ENCODE measurements at places on chromosomes 6 and 20. TPM values are rescaled to one million over a fixed set of nuclear protein-coding genes. Genes with fewer than 3 reads are reported as not detected.

DNA sequence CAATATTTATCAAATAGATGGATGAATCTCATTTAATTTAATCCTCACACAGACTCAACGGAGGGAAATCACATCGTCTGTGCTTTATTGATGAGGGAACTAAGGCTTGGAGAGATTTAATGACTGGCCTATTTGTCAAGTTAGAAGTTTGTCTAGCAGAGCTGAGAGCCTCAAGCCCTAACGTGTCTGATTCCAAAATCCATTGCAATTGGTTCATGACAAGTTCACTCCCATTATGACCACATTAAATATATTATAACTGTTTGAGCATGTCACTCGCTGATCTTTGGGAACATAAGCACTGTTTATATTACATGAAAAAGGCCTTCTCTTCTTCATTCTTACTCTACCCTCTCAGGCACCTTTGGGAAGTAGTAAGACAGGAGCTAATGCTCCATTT is 89.4 kb upstream of the SIRPA start:
- DNase-seq, result no peak

DNA sequence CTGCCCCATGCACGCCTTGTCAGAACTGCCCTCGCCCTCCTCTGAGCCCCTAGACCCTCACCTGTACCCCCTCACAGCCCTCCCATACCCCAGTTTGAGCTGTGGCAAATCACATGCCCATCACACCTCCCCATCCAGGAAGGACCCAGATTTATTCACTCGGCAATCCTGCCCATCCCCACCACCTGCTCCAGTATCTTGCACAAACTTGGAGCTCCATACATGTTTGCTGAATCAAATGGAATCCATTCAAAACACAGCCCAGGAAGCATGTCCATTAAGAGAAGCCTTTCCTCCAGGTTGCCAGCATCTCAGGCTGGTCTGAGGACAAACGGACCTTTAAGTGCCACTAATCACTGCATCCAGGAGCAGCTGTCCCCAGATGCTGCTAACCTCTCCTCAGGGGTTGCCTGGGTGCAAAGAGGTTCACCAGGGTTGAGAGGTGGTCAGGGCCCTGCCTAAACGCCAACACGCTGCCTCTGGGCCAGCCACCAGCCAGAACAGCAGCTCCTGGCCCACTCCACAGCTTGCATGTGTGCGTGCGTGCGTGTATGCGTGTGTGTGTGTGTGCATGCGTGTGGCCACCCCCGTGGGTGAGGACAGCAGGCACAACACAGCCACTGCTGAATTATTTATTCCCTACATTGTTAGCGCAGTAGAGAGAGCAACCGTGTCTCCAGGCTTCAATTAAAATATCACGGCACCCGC is 31.0 kb downstream of the GRM4 start:
- DNase-seq, result no peak

- no peak for DNase-seq
These were observed 94.2 kb downstream of the OLIG3 start for GRCh38 chr6:137399881-137400443.

- DNase-seq, result no peak
These were observed 154.3 kb downstream of the CCDC170 start for GRCh38 chr6:151647976-151648639.

The SIRPB1 gene
- 0.58 TPM for polyA plus RNA-seq

DNA sequence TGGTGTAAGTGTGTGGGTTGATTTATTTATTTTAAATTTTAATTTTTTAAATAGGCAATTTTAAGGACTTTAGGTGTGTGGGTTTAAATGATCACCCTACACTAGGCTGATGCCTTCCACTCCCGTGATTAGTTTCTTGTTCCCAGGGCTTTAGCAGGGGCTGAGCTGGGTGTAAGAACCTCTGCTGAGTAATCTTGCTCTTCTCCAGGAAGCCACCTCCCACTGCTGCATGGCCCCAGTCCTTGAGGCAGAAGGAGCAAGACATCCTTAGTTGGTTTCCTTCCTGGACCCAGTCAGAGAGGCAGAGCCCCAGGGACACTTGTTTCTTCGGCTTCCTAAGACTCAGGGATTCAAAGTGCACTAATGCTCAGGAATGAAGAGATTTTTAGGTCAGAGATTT is 19.8 kb upstream of the CDC5L start:
- no peak for DNase-seq

- DNase-seq, result no peak
These were observed 269.1 kb downstream of the CD83 start for GRCh38 chr6:14386668-14387067.

The SSTR4 gene
- not detected for polyA plus RNA-seq

- DNase-seq, result no peak
These were observed 99.1 kb upstream of the PRSS16 start for GRCh38 chr6:27148404-27148795.

DNA sequence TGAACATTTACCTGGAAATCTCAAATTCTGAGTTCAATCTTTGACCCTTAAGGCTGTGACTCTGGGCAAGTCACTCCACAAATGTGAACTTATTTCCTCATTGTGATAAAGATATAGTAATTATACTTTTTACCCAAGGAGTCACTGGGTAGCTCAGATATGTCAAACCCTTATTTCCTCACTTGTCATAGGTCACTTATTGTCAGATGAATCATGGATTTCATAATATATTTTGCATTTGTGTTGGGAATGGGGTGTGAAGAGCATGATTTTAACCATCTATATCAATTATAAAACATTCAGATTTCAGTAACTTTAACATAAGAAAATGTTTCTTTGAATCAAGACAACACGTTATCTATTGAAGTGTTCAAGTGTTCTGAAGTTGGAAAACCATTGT is 3.7 kb upstream of the CARMIL1 start:
- no peak for DNase-seq

The TREM1 gene
- polyA plus RNA-seq, result not detected
